ENCODE measurements at places on chromosomes 2 and 18.

DNA sequence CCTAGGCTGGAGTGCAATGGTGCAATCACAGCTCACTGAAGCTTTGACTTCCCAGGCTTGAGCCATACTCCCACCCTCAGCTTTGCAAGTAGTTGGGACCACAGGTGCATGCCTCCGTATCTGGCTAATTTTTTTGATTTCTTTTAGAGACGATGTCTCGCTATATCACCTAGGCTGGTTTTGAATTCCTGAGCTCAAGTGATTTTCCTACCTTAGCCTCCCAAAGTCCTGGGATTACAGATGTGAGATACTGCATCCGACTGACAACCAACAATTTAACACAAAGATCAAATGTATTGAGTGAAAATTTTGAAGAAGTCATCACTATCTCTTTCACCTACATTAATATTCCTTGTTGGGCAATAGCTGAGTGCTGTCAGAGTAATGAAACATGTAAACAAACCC is 181.6 kb downstream of the MYCN start:
- DNase-seq: no peak

DNA sequence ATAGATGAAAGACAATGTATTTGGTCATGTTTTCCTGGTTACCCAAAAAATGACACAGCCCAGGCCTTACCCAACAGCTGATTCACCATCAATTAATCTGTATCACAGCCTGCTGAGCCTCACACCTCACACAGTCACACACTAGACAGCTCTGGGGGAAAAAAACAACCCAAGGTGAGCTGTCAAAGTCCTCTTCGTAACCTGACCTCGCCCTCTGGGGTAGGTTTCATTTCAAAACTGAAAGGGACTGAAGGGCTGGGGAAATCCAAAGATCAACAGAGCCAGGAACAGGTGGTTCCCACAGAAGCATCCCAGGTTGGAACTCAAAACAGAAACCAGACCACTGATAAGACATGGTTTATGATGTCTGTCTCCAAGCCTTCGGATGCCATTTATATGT is 18.2 kb upstream of the PCBP1 start:
- DNase-seq: no peak

GRCh38 chr2:233118648-233119000 is 58.5 kb downstream of the INPP5D start:
- no peak for DNase-seq

GRCh38 chr2:144539289-144539782 is 19.4 kb upstream of the ZEB2 start:
- no peak for DNase-seq

- DNase-seq: no peak
Observed at GRCh38 chr2:112839407-112840067, 3.0 kb upstream of the IL1B start.

- no peak for DNase-seq
Observed at GRCh38 chr18:26383454-26384270, 157.4 kb downstream of the TAF4B start.

DNA sequence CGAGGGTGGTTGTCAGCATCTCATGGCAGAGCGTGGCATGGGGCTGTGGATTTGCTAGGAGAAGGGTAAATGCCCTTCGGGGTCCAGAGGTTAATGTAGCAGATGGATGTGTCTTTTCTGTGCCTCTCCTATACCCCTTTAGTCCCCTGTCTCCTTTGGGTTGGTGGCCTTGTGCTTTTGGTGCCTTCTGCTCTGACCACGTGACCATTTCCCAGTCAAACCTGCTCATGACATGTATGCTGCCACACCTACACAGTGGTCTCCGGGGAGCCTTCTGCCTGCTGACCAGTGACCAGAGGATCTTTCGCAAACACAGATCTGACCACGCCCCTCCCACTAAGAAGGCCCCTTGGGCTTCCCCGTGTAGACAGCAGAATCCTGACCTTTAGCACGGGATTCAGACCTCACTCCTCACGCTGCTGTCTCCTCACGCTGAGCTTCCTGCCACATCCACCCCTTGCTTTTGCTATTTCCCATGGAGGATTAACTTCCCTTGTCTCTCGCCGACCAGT is 116.2 kb downstream of the ACOXL start:
- DNase-seq: no peak

- DNase-seq: no peak
Observed at GRCh38 chr2:240168041-240168440, 27.6 kb upstream of the OTOS start.

DNA sequence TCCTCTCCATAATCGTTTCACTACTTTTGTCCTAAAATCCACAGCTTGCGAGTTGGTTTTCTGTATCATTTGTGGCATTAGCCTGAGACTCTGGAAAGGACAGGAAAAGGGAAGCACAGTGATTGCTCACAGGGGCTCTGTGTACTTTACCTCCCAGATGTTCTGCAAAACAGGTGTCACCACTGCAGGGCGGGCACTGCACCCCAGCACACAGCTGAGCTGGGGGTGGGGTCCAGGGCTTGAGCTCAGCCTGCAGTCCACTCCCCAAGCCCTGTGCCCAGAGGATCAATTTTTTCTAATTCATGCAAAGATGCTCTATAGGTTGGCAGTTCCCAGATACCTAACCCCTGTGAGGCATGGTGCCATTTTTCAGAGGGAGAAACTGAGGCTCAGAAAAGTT is 119.4 kb upstream of the GLI2 start:
- no peak for DNase-seq

DNA sequence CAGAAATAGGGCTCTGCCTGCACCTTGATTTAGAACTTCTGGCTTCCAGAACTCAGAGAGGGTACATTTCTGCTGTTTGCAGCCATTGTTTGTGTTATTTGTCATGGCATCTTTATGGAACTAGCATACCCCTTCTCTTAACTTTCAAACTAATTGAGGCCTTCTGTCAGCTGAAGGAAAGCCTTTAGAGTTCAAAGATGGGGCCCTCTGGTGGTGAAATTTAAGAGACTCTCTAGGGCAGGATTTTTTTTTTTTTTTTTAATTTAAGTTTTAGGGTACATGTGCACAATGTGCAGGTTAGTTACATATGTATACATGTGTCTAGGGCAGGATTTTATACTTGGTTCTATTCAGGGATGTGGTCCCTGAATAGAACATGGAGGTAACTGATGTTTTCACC is 260.6 kb upstream of the LINC00305 start:
- DNase-seq: no peak

DNA sequence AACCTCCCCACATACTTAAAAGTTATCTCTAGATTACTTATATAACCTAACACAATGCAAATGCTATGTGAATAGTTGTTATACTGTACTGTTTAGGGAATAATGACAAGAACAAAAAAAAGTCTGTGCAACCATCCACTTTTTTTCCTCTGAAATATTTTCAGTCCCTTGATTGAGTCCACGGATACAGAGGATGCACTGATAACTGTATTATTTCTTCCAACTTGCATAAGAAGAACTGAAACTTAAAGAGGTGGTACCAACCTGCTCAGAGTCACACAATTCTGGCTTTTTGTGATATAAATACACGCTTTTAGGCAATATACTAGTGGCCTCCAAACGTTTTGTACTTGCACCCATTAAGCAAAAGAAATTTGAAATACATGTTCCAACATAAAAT is 1.4 kb downstream of the SMC6 start:
- no peak for DNase-seq

DNA sequence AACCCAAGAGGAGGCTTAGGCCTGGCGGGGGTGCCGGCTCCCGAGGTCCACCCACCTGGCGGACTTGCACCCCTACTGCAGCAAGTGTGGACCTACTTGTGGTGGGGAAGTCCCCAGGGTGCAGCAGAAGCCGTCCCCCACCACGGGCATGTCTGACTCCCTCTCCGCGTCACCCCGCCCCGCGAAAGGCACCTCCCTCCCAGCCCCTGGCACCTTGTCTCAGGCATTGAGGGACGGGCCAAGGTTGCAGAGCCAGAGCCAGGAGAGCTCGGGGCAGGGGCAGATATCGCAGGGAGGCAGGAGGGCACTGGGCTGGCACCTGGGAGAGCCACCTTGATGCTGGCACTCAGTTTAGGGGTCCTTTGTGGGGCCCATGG is 19.0 kb downstream of the CROCC2 start:
- no peak for DNase-seq

DNA sequence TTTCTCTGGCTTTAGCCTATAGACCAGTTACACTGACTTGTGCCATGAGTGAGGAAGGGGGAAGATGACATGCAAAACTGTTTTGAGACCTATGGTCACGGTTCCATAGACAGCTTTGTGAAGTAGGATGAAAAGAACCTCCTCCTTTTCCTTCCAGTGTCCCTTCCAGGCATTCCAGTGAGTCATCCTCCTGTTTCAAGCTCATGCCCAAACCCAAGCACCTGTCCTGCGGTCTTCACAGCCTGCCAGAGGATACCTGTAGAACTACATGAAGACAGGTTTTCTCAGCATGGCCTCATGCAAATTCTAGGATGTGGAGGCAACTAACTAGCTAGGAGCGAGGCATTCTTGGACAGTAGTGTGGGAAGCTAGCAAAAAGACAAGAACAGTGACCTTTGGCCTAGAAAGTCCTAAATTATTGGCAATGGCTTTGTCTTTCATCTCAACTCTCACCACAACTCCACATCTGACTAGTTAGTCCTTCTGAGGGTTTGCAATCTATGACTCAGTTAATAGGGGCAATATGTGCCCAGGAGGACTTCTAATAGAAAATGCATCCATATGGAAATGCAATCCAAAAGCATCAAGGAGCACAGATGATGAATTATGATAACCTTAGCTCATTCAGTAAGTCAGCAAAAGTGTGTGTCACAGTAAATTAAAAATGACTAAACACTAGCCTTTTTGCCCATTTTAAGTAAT is 154.7 kb downstream of the RBM43 start:
- no peak for DNase-seq

GRCh38 chr2:17326717-17327116 is 191.5 kb downstream of the RAD51AP2 start:
- no peak for DNase-seq

DNA sequence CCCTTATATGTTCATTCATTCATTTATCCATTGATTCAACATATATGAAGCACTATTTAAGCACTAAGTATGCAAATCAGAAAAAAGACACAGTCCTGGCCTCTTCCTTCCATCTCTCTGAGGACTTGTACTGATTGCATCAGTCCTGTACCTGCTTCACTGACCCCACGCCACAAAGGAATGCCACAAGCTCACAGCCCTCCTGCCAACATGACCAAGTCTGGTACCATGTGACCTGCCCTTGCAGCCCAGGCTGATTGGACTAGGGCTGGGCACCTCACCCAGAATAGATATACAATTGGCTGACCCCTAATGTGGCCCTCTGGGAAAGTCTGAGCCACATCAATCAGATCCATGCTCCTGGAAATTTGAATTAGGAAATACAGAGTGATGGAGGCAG is 196.6 kb downstream of the AGPS start:
- DNase-seq: no peak

- no peak for DNase-seq
Observed at GRCh38 chr2:205780645-205781044, 98.3 kb downstream of the NRP2 start.

DNA sequence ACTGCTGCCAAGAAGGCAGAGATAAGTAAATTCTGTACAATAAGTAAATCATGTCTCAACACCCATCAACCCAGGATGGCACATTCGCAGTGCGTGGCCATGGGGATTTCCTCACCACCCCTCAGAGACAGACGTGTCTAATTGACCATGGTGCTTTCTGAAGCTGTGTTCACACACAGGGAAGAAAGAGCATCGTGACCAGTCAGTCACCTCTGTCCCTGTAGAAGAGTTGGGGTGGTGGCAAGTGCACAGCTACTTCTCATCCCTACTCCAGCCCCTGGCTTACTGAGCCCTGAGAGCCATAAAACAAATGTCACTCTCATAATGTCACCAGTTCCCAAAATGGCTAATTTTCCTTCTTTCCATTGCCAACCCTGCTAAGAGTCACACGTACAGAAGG is 31.3 kb upstream of the MLPH start:
- no peak for DNase-seq

- no peak for DNase-seq
Observed at GRCh38 chr18:69172046-69172445, 228.6 kb upstream of the DOK6 start.

DNA sequence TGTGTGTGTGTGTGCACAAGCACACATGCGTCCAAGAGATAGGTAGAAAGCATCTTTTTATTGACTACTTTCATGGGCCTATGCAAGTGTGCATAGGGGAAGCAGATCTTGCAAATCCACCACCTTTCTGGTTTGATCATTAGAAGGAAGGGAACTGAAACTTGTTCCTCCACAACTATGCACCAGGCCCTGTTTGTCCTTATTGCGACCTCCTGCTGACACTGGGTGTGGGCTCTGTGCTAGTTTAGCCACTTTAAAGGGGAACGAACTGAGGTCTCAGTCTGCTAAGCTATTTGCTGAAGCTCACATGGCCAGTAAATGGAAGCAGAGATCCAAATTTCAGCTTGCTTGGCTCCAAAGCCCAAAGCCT is 32.1 kb upstream of the INSIG2 start:
- DNase-seq: peak; percentile 31

- no peak for DNase-seq
Observed at GRCh38 chr2:238462782-238463396, 36.2 kb downstream of the ASB1 start.

DNA sequence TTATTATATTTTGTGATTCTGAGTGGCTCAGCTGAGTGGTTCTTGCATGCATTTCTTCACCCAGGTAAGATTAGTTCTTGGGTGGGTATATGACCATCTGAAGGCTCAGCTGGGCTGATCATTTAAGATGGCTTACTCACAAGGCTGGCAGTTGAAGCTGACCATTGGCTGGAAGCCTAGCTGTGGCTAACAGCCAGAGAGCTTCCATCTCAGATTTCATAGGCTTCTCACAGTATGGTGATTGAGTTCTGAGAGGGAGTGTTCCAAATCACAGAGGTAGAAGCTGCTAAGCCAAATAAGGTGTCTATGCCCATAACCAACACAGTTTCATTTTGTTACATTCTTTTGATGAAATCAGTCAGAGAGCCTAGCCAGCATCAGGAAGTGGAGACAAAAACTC is 117.4 kb upstream of the RPRM start:
- DNase-seq: no peak

DNA sequence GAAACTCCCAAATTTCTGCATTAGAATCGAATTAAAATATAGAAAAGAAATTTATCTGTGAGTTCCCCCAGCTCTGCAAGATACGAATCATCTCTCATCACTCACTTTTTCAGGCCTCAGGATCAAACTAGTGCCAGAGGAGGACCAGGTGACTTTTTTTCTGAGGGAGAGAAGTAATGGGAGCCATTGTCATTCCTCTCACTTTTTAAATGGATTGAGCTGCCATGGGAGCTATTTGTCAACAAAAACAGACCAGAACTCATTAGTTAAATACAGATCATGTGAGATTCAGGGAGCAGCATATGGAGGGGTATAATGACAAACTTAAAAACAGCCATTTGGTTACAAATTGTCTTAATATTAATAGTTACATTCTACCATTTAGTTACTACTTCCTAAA is 594.4 kb downstream of the DPP10 start:
- no peak for DNase-seq

DNA sequence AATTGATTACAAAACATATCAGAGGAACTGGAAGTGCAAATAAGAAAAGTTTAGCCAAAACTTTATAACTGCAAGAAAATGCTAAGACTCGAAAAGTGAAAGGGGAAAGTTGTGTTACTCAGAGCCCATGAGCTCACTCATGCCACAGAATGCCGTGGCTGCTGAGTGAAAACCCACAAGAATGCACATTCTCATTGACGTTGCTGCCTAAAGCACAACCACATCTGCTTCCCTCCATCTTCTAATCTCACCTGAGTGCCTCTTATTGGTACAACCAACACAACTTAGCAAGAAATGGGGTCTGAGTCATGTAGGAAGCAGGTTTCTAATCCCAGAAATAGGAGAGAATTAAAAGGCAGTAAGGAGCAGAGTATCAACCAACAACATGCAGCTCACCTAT is 259.7 kb downstream of the LNPK start:
- DNase-seq: no peak

GRCh38 chr2:204947405-204947804 is 402.1 kb downstream of the PARD3B start:
- no peak for DNase-seq

Measured in hippocampal formation (tissue), 2 donors.